ENCODE measurements at places on chromosomes 1 and 21. TPM values are rescaled to one million over a fixed set of nuclear protein-coding genes. Genes with fewer than 3 reads are reported as not detected.

- H3K4me1 ChIP-seq = peaks cover 49% of the 10 kb centered on the region
- no peaks in the 10 kb centered on the region for H3K36me3 ChIP-seq
- no peak overlapping the region for H3K4me3 ChIP-seq
- no peak overlapping the region for H3K27ac ChIP-seq
- no peak for DNase-seq
These were observed 5.9 kb downstream of the EDEM3 start for GRCh38 chr1:184748740-184749139.

GRCh38 chr1:11749203-11749689, 12.7 kb upstream of the C1orf167 start:
- no peak overlapping the region for H3K4me3 ChIP-seq
- H3K27ac ChIP-seq = no peak overlapping the region
- no peaks in the 10 kb centered on the region for H3K27me3 ChIP-seq
- peaks cover 5% of the 10 kb centered on the region for H3K4me1 ChIP-seq
- DNase-seq = peak; percentile 72
- peaks cover 64% of the 10 kb centered on the region for H3K36me3 ChIP-seq

- no peak overlapping the region for H3K27ac ChIP-seq
- H3K4me3 ChIP-seq = no peak overlapping the region
- H3K4me1 ChIP-seq = no peaks in the 10 kb centered on the region
These were observed 13.2 kb upstream of the EXO5 start for GRCh38 chr1:40495315-40495903.

- H3K27ac ChIP-seq = no peak overlapping the region
- H3K4me1 ChIP-seq = no peaks in the 10 kb centered on the region
- no peaks in the 10 kb centered on the region for H3K27me3 ChIP-seq
- no peak overlapping the region for H3K4me3 ChIP-seq
These were observed 96.5 kb downstream of the KIF14 start for GRCh38 chr1:200524092-200524491.

- peaks cover 13% of the 10 kb centered on the region for H3K4me1 ChIP-seq
- H3K4me3 ChIP-seq = peak overlapping the region; percentile 65
- DNase-seq = no peak
- H3K27ac ChIP-seq = peak overlapping the region; percentile 68
- no peaks in the 10 kb centered on the region for H3K36me3 ChIP-seq
These were observed 1.1 kb upstream of the TMEM52 start for GRCh38 chr1:1920057-1920607.

- H3K27me3 ChIP-seq = no peaks in the 10 kb centered on the region
- no peak for DNase-seq
- H3K4me3 ChIP-seq = no peak overlapping the region
- no peaks in the 10 kb centered on the region for H3K36me3 ChIP-seq
- no peak overlapping the region for H3K27ac ChIP-seq
These were observed 94.1 kb upstream of the PDE4B start for GRCh38 chr1:65698590-65698989.

DNA sequence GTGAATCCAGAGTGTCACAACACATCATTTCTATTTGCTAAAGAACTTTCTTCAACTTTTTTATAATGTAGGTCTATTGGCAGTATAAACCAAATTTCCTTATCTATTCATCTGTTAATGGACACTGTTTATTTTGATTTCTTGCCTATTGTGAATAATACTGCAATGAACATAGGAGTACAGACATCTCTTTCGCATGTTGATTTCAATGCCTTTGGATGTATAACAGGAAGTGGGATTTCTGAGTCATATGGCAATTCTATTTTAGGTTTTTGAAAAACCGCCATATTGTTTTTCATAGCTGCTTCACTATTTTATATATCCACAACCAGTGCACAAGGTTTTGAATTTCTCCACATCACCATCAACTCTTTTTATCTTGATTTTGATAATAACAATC, 198.7 kb downstream of the KCNT2 start:
- H3K4me3 ChIP-seq = no peak overlapping the region
- no peaks in the 10 kb centered on the region for H3K36me3 ChIP-seq
- no peak overlapping the region for H3K27ac ChIP-seq

- no peak overlapping the region for H3K27ac ChIP-seq
- H3K27me3 ChIP-seq = no peaks in the 10 kb centered on the region
- H3K4me3 ChIP-seq = no peak overlapping the region
- H3K36me3 ChIP-seq = no peaks in the 10 kb centered on the region
- H3K4me1 ChIP-seq = peaks cover 8% of the 10 kb centered on the region
- DNase-seq = no peak
These were observed 6.0 kb upstream of the MAP1LC3C start for GRCh38 chr1:242004751-242005495.

DNA sequence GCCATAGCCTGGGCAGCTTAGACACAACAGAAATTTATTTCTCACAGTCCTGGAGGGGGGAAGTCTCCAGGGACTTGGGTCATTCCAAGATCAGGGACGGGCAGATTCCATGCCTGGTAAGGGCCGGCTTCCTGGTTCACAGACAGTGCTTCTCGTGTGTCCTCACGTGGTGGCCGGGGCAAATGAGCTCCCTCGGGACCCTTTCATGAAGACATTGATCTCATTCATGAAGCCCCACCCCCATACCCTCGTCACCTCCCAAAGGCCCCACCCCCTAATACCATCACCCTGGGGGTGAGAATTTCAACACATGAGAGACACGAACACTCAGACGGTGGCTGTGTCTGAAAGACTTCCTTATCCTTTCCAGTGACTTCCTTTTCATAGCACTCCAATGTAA, 51.5 kb downstream of the ACOT7 start:
- H3K4me1 ChIP-seq = no peaks in the 10 kb centered on the region
- H3K4me3 ChIP-seq = no peak overlapping the region
- H3K27ac ChIP-seq = no peak overlapping the region
- H3K36me3 ChIP-seq = no peaks in the 10 kb centered on the region
- no peaks in the 10 kb centered on the region for H3K27me3 ChIP-seq

DNA sequence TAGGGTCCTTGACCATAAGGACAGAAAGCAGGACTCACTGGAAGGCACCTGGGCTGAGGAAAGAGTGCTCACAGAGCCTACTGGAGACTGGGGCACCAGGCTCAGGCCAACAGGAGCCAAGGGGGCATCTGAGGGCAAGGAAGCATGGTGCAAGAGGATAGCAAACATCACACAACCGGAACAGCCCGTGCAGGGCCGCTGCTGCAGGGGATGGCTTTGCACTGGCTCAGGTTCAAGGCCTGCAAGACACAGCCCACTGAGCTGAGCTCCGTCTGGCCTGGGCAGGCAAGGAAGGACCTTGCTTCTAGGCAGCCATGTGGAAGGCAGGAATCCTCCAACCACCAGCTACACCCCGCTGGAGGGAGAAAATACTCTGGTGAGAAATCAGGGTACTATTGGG, 59.8 kb upstream of the KIF26B start:
- no peaks in the 10 kb centered on the region for H3K27me3 ChIP-seq
- no peaks in the 10 kb centered on the region for H3K36me3 ChIP-seq
- H3K27ac ChIP-seq = no peak overlapping the region
- no peaks in the 10 kb centered on the region for H3K4me1 ChIP-seq

GRCh38 chr1:233114159-233114558, 163.7 kb downstream of the NTPCR start:
- H3K36me3 ChIP-seq = no peaks in the 10 kb centered on the region
- peak overlapping the region; percentile 76 for H3K27ac ChIP-seq
- H3K27me3 ChIP-seq = no peaks in the 10 kb centered on the region
- H3K4me1 ChIP-seq = peaks cover 38% of the 10 kb centered on the region
- no peak for DNase-seq
- H3K4me3 ChIP-seq = no peak overlapping the region

GRCh38 chr1:83060651-83061390, 938.1 kb downstream of the TTLL7 start:
- H3K27me3 ChIP-seq = no peaks in the 10 kb centered on the region
- H3K36me3 ChIP-seq = no peaks in the 10 kb centered on the region
- DNase-seq = no peak
- no peak overlapping the region for H3K4me3 ChIP-seq
- H3K4me1 ChIP-seq = no peaks in the 10 kb centered on the region

DNA sequence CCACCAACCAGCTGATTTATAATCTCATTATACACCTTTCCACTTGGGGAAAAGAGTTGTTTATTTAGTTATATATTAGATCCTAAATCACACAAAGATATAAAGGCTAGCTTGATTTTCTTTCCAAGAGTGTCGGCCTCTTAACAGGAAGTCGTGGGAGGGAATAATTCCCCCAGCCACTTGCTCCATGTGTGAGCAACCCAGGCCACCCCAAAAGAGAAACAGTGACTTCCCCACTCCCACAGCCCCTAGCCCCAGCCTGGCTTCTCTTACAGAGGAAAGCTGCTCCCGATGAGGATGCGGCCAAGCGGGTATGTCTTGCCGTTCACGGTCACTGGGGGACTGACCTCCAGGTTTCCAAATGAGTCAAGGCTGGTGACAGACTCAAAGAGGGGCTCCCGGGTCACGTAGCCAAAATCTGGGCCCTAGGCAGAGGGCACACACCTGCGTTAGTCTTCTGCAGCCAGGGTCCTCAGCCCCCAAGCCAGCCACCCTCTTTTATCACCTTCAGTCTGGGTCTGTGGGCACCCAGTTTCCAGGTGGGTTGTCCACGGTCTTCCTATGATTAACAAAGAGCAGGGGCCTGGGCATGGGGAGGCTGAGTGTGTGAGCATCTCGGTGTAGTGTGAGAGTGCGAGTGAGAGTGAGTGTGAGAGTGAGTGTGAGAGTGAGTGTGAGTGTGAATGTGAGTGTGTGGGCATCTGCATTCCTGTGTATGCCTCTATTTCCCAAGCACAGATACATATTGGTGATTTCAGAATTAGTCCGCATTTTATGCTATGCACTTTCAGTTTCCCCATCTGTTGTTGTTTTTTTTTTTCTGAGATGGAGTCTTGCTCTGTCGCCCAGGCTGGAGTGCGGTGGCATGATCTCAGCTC, 25.4 kb upstream of the SDHB start:
- H3K4me1 ChIP-seq = no peaks in the 10 kb centered on the region
- H3K4me3 ChIP-seq = no peak overlapping the region
- no peaks in the 10 kb centered on the region for H3K36me3 ChIP-seq
- no peak overlapping the region for H3K27ac ChIP-seq
- DNase-seq = no peak
- H3K27me3 ChIP-seq = no peaks in the 10 kb centered on the region

DNA sequence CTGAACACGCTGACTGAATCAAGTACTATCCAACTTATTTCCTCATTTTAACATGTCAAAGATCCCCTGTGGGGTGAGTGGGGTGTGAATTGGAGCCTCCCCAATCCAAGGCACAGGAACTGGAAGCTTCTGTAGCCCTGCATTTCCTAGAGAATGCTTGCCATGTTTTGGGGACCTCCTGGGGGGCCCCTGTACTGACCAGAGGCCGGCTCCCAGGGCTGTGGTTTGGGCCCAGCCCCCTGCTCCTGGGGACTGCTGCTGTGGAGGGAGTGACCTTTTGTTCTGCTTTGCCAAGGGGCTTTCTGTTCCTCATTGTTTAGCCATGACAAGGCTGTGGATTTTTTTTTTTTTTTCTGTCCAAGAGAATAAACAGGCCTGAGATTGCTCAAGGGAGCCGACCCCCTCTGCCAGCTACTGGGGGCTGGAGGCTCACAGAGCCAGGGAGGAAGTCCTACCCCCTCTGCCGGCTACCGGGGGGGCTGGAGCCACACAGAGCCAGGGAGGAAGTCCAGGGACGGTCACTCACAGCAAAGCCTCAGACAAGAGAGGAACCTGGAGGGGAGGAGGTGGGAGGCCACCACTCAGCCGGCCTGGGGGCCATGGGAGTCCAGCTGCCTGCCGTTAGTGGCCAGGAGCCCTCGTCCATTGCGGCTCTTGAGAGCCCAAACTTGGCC, 17.4 kb downstream of the TNFRSF1B start:
- peak overlapping the region; percentile 90 for H3K27ac ChIP-seq
- peak; percentile 89 for DNase-seq
- peak overlapping the region; percentile 34 for H3K4me3 ChIP-seq

DNA sequence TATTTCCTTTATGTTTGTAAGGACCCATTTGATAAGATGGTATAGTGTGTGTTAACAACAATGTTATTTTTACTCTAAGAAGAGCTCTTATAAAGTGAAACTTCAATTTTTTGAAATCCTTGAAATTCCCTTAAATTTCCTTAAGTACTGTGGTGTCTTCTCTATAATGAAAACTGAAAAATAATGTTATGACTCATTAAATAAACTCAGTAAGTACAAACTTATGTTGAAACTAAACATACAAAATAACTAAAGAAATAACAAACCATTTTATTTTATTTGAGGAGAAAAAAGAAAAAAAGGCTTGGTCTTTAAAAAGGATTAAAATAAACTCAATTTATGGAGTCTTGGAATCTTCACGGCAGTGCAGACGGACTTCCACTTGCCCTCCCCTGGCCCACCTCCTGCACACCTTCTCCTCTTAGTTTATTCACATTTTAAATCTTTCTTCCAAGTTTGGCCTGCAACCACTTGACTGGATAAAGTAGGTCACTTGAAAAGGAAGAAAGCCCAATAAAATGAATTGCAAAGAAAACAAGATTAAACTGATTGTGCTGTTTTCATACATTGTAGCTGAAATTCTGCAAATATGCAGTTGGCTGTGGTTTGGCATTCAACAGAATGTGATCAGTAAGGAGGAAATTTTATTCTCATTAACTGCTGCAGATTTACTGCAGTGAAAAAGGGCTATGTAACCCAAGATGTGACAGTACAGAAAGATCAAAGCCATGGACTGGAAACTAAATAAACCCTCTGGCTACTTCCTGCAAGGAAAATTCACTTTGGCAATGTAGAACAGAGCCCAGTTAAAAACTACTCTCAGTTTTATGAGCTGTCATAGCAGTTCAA, 48.5 kb upstream of the SCYL3 start:
- no peak for DNase-seq
- H3K36me3 ChIP-seq = peaks cover 6% of the 10 kb centered on the region
- H3K27me3 ChIP-seq = no peaks in the 10 kb centered on the region
- no peaks in the 10 kb centered on the region for H3K4me1 ChIP-seq
- no peak overlapping the region for H3K4me3 ChIP-seq

DNA sequence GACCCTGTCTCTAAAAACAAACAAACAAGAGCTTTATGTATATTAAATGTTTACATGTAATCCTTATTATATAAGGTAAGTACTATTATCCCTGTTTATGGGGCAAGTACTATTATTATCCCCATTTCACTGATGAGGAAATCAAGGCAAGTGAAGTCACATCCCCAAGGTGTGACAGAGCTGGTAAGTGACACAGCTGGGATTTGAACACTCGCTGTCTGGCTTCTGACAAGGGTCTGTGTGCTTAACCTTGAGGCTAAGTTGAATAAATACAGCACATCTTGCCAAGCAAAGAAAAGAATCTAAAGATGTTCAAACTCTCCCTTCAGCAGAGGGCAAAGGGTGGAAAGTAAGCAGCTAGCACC, 167.9 kb upstream of the IRF2BP2 start:
- no peak overlapping the region for H3K4me3 ChIP-seq
- H3K27me3 ChIP-seq = peaks cover 8% of the 10 kb centered on the region
- H3K27ac ChIP-seq = peak overlapping the region; percentile 12
- DNase-seq = no peak

CPTP gene
- total RNA-seq = 20.4 TPM

FBLIM1 gene
- 20.1 TPM for total RNA-seq

MRAP gene
- not detected for total RNA-seq

ANKRD34A gene
- total RNA-seq = 0.41 TPM

TMEM82 gene
- not detected for total RNA-seq

FCRLB gene
- total RNA-seq = 2.8 TPM

CLCC1 gene
- 32.1 TPM for total RNA-seq

DRAXIN gene
- 0.24 TPM for total RNA-seq

RCC2 gene
- 65.8 TPM for total RNA-seq

ITLN2 gene
- 30.7 TPM for total RNA-seq

CELA2B gene
- total RNA-seq = not detected

LORICRIN gene
- total RNA-seq = not detected

OPTC gene
- total RNA-seq = not detected

LCE2B gene
- not detected for total RNA-seq
